ENCODE measurements at places on chromosomes 13 and 19.

DNA sequence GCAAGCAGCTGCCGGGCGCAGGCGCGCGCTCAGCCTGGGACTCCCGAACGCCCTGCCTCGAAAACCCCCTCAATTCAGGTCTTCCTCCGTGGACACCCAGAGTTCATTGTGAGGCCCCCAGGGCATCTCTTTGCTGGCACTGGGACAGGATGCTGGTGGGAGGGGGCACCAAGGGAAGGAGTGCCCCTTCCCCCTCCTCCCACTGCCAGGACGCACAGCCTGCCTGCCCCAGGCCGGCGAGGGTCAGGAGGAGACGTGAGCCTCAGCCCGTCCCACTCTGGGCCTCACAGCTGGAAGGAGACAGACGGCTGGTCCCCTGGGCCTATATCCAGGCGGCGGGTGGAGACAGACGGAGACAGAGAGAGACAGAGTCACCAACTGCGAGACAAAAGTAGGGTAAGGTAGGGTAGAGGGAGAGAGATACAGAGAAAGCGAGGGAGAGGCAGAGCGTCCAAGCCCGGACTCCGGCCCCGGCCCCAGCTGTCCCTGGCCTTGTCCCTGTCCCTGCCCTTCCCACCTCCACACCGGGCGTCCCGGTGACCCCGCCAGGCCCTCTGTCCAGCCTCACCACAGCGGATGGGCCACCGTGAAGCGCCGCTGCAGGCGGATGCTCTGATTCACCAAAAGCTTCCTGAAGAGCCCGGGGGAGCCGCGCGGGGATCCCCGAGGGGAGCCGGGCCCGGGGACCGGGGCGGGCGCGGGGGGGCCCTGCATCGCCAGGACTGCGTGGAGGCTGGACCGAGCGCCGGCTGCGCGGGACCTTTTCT, at the start of gene PDE4C:
Gene PDE4C, minus strand, starts transcription at position 737 of the 767 bp plus-strand sequence. Its CDS starts 23 bp downstream, at position 714.
- DNase-seq = no peak

DNA sequence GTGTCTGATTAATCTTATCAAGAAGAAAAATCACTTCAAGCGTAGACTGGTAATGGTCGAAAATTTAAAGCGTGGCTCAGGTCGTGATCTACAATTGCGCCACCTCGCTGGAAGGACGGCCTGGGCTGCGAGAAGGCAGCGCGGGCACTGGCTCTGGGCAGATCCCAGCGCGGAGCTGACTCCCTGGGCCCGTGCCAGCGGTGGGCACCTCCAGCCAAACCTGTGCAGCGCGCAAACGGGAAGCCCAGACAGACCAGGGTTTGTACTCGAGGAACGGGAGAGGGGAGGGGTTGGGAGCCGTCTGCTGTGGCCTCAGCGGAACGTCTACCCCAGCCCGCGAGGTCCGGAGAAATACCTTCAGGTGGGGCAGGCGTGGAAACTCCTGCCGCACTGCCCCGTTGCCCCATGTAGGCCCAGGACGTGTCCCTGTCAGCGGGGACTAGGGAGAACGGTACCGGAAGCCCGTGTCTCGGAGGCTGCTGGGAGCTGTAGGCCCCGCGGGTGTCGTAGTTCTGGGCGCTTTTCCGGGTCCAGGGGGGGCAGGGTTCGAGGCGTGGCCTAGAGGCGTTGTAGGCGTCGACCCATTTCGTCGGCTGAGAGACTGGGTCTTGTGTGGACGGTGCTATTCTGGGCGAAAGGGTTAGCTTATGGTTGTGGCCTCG, 21.1 kb downstream of the ZNF274 start:
- no peak for DNase-seq

DNA sequence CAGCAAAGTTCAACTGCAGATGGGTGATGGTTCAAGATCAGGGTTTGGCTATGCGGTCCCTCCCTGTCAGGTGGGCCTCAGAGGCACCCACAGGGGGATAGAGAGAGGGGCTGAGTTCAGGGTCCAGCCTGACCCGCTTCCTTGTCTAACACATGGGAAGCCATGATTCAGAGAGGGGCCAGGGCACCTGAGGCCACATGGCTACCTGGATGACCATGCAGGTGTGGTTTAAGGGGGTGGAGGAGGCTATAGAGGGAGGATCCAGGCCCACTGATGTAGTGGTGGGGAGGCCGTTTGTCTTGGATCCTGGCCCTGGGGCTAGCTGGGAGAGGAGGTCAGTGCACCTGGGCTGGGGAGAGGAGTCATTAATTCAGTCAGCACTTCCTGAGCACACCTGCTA, 56.7 kb downstream of the ZNF536 start:
- no peak for DNase-seq

DNA sequence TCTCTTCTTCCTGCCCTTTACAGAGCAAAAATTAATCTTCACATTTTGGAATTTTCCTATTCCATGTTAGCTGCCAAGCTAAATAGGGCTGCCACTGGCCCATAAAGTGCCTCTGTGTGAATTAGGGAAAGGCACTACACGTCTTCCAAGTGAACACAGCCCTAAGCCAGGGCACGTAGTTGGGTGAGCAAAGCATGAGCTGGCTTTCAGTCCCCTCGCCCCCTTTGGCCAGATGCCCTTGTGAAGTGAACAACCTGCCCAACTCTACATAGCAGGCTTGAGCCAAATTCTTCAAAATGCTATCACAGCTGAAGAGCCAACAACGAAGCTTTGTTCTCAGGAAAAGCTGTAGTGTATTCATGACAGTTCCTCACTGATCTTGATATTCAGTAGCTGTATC, 213.1 kb downstream of the OXGR1 start:
- no peak for DNase-seq

DNA sequence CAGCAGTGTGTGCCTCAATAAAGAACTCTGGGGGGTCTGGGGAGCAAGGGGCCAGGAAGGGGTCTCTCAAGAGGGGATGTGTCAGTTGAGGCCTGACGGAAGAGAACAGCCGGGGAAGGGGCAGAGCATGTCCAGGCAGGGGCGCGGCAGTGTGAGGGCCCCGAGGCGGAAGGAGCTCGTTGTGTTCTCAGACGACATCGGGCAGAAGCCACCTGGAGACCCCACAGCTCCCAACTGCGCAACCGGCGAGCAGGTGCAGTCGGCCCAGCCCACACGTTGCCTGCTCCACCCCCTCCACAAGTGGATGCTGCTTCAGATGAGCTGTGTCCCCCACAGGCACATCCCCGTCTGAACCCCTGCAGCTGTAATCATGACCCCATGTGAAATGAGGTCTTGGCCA, 4.9 kb downstream of the CACTIN start:
- DNase-seq = no peak

GRCh38 chr13:41925014-41925413, 35.9 kb downstream of the VWA8 start:
- no peak for DNase-seq

DNA sequence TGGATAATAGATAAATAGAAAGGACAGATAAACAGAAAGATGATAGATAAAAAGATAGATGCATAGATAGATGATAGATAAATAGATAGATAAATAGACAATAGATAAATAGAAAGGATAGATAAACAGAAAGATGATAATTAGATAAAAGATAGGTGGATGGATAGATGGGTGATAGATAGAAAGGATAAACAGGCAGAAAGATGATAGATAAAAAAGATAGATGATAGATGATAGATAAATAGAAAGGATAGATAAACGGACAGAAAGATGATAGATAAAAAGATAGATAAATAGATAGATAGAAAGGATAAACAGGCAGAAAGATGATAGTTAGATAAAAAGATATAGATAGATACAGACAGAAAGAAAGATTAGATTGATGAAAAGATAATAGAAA, 92.3 kb upstream of the UQCRFS1 start:
- no peak for DNase-seq

DNA sequence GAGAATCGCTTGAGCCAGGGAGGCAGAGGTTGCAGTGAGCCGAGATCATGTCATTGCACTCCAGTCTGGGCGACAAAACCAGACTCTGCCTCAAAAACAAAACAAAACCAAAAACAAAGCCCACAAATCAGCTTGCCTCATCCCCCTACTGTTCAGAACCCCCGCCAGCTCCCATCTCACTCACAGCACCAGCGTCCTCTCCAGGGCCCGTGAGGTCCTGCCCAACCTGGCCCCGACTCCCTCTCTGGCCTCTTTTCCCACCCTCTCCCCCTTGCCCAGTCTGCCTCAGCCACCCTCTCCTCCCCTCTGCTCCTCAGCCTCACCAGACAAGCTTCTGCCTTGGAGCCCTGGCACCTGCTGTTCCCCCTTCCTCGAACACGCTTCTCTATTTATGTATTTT, 3.8 kb downstream of the SLC8A2 start:
- DNase-seq = no peak

DNA sequence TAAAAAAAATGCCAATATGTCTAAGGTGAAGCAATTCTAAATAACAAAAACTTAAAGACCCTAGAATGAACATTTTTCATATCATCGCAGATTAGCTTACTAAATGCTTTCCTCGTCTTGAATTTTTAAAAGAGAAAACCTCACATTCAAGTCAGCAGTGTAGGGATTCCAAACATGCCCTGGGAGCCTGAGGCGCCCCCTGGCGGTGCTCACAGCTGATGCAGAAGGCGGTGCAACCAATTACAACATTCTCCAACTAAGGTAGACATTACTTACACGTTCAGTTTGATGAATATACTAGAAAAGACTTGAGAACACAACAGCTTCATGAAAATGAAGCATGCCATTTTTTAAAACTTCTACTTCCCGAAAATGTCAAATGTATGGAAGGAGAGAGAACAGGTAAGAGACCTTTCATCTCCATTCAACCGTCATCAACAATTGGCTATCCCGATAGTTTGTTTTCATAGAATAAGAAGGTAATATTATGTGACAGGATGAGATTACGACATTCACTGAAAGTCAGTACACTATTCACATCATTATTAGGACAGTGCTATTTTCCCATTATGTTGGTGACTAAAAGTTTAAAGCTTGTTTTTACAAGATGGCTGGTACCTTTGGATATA, 304.4 kb downstream of the DCLK1 start:
- no peak for DNase-seq

DNA sequence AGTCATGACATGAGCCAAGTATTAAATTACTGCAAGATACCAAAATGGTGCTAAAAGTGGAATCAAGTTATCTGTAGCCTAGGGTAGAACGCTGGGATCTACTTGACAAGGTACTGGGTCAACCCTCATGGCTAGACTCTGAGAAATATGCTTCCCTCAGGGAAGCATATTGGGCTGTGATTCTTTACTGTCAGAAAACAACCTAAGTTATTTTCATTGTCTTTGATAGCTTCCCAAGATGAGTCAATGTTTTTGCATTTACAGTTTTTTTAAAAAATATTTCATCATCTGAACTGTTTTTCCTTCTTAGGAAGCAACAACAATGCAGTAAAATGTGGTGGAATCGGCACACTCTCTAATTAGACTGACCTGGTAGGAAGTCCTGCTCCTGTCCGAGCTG, 218.0 kb downstream of the RGCC start:
- DNase-seq = no peak

- no peak for DNase-seq
Observed at GRCh38 chr19:4609878-4610511, 29.3 kb upstream of the TNFAIP8L1 start.
